ENCODE measurements at places on chromosomes 2 and 18. TPM values are rescaled to one million over a fixed set of nuclear protein-coding genes. Genes with fewer than 3 reads are reported as not detected.

Gene FABP1
- 0.32 TPM for total RNA-seq

Gene LDLRAD4
- total RNA-seq = 0.43 TPM

Gene TEKT4
- total RNA-seq = not detected

Gene CLEC4F
- not detected for total RNA-seq

Gene SPATA3
- not detected for total RNA-seq

GRCh38 chr18:23071285-23071684, 64.0 kb upstream of the CABLES1 start:
- no peak overlapping the region for H3K4me3 ChIP-seq
- H3K36me3 ChIP-seq = no peaks in the 10 kb centered on the region
- no peak for DNase-seq

DNA sequence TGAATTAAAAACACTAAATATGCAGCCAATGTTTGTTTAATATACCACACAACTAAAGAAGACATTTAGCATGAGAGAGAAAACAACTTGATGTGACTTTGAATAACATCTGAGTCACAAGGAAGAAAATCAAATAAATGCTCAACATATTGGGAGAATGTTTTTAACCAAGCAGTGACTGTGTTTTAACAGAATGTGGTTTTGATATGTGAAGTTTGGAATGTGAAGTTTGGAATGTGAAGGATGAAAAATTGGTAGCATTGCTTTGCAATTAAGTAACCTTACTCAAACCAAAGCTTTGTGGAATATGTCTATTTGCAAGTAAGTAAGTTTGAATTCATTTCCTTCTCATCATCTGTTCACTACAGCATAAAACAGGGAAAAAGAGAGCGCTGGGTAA, 128.2 kb upstream of the DNAJC10 start:
- H3K27ac ChIP-seq = peak overlapping the region; percentile 32
- H3K27me3 ChIP-seq = no peaks in the 10 kb centered on the region
- H3K4me3 ChIP-seq = no peak overlapping the region
- peaks cover 20% of the 10 kb centered on the region for H3K4me1 ChIP-seq
- DNase-seq = no peak
- no peaks in the 10 kb centered on the region for H3K36me3 ChIP-seq

DNA sequence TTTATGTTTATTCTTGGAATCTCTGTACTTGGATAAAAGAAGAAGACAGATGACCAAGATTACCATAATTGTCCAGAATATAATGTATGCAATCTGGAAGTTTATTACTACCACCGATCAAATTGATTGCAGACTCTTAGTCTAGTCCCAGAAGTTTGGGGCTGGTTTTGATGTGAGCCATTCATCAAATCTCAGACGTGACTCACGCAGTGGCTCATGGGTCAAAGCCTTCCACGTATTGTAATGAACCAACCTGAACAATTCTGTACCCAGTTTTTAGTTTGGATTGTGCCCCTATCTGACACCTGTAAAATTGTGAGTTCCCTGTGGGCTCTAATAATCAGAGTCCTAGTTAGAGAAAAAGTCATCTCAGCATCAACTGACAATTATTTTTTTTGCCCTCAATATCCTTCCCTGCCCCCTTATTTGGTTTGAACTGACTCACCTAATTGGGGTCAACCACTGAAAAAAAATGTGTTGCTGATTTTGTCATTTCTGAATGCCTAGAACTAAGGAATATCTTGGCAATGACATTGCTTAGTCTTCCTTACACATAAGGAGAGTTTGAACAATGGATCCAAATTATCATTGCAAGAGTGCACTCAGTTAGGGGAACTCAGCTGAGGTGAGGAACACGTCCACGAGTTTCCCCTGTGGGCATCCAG, 219.5 kb upstream of the NRP2 start:
- peaks cover 20% of the 10 kb centered on the region for H3K4me1 ChIP-seq
- no peak for DNase-seq
- H3K4me3 ChIP-seq = no peak overlapping the region
- no peak overlapping the region for H3K27ac ChIP-seq
- no peaks in the 10 kb centered on the region for H3K36me3 ChIP-seq
- no peaks in the 10 kb centered on the region for H3K27me3 ChIP-seq

DNA sequence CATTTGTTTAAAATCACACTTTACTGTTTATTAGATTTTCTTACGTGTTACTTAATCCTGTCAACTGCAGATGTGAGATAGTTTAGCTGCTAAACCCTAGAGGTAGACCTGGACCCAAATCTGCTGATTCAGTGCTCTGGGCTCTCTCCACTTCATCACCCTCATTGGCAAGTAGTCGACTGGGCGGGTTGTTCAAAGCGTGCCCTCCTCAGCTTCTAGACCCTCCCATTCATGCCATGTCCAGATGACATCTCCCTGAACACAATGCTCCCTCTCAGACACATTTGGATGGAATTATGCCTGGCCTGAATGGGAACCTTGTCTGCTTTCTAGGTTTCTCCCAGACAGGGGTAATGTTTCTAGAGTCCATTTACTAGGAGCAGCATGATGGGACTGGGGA, 43.7 kb downstream of the RPIA start:
- no peaks in the 10 kb centered on the region for H3K4me1 ChIP-seq
- H3K27me3 ChIP-seq = no peaks in the 10 kb centered on the region
- peaks cover 9% of the 10 kb centered on the region for H3K36me3 ChIP-seq

GRCh38 chr2:27077231-27077630, 1.2 kb upstream of the EMILIN1 start:
- no peak overlapping the region for H3K4me3 ChIP-seq
- H3K27me3 ChIP-seq = no peaks in the 10 kb centered on the region
- no peaks in the 10 kb centered on the region for H3K36me3 ChIP-seq
- no peak overlapping the region for H3K27ac ChIP-seq
- no peak for DNase-seq

DNA sequence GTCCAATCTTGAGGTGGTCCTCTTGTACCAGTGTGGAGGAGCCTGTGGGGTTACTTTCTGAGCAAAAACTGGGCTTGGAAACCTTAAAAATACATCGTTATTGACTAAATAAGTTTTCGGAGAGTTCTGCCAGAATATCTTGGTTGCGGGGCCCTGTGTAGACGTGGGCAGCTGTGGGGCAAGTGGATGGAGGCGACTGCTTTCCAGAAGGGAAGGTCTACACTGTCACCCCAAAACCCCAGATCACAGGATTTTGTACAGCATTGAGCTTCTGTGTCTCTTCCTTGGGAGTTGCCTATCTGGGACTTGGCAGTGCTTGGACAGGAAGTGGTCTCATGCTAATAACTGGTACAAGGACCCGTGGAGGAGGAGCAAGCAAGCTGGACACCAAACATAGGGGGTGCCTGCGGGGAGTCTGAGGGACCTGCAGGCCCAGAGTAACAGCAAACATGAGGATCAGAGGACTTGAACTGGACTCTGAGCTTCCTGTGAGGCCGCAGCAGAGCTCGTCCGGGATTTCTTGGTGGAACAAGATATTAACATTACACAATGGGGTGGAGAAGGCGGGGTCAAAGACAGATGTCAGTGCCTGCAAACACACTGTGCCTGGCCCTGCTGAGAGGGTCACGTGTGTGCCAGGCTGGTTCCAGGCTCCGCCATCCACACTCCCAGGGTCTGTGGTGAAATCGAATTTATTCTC, 48.0 kb upstream of the CTLA4 start:
- H3K27ac ChIP-seq = no peak overlapping the region
- no peaks in the 10 kb centered on the region for H3K27me3 ChIP-seq
- DNase-seq = no peak
- no peak overlapping the region for H3K4me3 ChIP-seq
- peaks cover 10% of the 10 kb centered on the region for H3K4me1 ChIP-seq
- no peaks in the 10 kb centered on the region for H3K36me3 ChIP-seq

- H3K27me3 ChIP-seq = no peaks in the 10 kb centered on the region
- no peaks in the 10 kb centered on the region for H3K36me3 ChIP-seq
- no peak overlapping the region for H3K4me3 ChIP-seq
- H3K4me1 ChIP-seq = peaks cover 10% of the 10 kb centered on the region
- peak; percentile 31 for DNase-seq
- H3K27ac ChIP-seq = no peak overlapping the region
Measured at GRCh38 chr2:27992787-27993401, 102.4 kb downstream of the BABAM2 start.

- DNase-seq = peak; percentile 53
- H3K4me3 ChIP-seq = no peak overlapping the region
- H3K36me3 ChIP-seq = no peaks in the 10 kb centered on the region
- no peaks in the 10 kb centered on the region for H3K27me3 ChIP-seq
- H3K27ac ChIP-seq = peak overlapping the region; percentile 6
- H3K4me1 ChIP-seq = peaks cover 7% of the 10 kb centered on the region
Measured at GRCh38 chr2:41998186-41999127, 49.4 kb upstream of the PKDCC start.

DNA sequence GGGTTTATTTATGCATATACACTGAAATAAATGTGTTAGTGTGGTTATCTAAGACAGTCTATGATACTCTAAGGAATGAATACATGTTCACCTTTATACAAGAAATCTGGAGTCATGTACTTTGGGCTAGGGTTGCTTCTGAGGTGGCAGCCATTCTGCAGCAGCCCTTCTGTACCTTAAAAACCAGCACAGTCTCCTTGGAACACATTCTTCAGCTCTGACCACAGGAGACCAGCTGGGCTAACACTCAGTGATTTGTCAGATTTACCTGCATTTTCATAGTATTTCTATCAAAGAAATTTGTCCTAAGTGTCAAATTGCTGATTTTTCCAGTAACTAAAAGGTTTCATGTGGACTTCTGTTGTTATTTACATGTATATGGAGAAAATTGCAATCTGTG, 167.7 kb downstream of the CAMKMT start:
- H3K4me1 ChIP-seq = peaks cover 40% of the 10 kb centered on the region
- no peaks in the 10 kb centered on the region for H3K36me3 ChIP-seq
- H3K27ac ChIP-seq = peak overlapping the region; percentile 66
- peak; percentile 58 for DNase-seq

- peak; percentile 74 for DNase-seq
- H3K4me1 ChIP-seq = peaks cover 34% of the 10 kb centered on the region
- no peaks in the 10 kb centered on the region for H3K36me3 ChIP-seq
- H3K27me3 ChIP-seq = no peaks in the 10 kb centered on the region
Measured at GRCh38 chr2:47014564-47015051, 99.0 kb upstream of the MCFD2 start.

- H3K4me1 ChIP-seq = peaks cover 23% of the 10 kb centered on the region
- H3K27me3 ChIP-seq = no peaks in the 10 kb centered on the region
- DNase-seq = no peak
- H3K4me3 ChIP-seq = no peak overlapping the region
- H3K27ac ChIP-seq = no peak overlapping the region
- H3K36me3 ChIP-seq = no peaks in the 10 kb centered on the region
Measured at GRCh38 chr2:10374362-10374943, 71.7 kb downstream of the HPCAL1 start.

GRCh38 chr2:240839152-240840143, 19.4 kb upstream of the KIF1A start:
- H3K4me3 ChIP-seq = no peak overlapping the region
- no peaks in the 10 kb centered on the region for H3K27me3 ChIP-seq

GRCh38 chr2:238148981-238149380, 9.8 kb upstream of the ERFE start:
- DNase-seq = no peak
- no peaks in the 10 kb centered on the region for H3K27me3 ChIP-seq
- H3K27ac ChIP-seq = peak overlapping the region; percentile 65

DNA sequence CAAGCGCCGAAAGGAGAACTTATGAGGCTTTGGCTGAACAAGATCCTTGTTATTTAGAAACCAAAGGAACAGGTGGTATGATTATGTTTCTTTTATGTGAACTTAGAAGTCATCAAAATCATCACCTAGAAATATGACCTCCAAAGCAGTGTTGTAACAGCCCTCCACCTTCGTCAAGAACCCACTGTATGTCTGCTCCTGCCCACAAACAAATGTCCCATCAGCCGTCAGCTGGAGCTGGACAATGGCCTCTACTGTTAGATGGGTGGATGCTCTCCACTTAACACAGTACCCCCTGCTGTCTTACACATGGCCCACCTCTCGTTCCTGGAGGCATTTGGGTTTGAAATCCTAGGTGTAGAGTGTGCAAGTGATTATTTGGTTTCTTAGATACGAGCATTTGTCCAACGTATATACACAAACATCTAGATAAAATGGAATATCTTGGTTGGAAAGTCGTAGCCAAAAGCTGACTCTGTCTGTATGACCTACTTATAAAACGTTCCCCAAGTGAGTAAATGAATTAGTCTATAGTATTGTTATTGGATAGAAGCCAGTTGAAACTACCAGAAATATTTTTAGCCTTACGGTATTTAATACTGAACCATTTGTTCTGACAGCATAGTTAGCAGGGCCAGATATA, 113.0 kb downstream of the CRIM1 start:
- no peak overlapping the region for H3K4me3 ChIP-seq
- no peaks in the 10 kb centered on the region for H3K27me3 ChIP-seq
- H3K36me3 ChIP-seq = peaks cover 5% of the 10 kb centered on the region
- no peak overlapping the region for H3K27ac ChIP-seq
- peak; percentile 68 for DNase-seq

All from SJCRH30 (cell line).